ENCODE measurements at places on chromosomes 13 and 19.

GRCh38 chr13:48123812-48124211, 28.9 kb upstream of the MED4 start:
- no peak for DNase-seq

GRCh38 chr13:22111152-22111783, 440.4 kb downstream of the FGF9 start:
- DNase-seq: no peak

- DNase-seq: no peak
Measured at GRCh38 chr13:29319451-29319850, 276.0 kb downstream of the SLC7A1 start.

- no peak for DNase-seq
Measured at GRCh38 chr13:22773465-22773864, 407.3 kb upstream of the SGCG start.

GRCh38 chr19:50553134-50553703, 15.0 kb downstream of the LRRC4B start:
- DNase-seq: no peak

GRCh38 chr13:49112782-49113525, 107.2 kb upstream of the MLNR start:
- DNase-seq: no peak

GRCh38 chr19:41890936-41891335, 8.0 kb downstream of the ARHGEF1 start:
- DNase-seq: no peak

DNA sequence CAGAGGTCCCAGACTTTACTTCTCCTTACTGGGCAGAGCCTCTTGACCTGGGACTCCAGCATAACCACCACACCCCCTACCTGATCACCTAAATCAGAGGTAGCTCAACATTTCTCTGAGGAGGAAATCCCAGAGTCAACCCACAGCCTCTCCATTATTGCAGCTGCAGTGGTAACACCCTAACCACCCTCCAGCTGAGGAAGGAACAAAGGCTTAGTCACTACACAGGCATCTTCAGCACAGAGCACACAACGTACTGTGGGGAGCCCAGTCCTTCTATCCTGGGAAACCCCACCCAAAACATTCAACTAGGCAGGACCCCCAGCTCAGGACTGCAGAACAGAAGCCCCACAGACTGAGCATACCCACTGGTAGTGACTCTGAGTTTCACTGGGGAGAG, 824.7 kb upstream of the SLITRK5 start:
- DNase-seq: no peak

All from NCI-H187 (cell line).